ENCODE measurements at places on chromosomes 7 and 10. TPM values are rescaled to one million over a fixed set of nuclear protein-coding genes. Genes with fewer than 3 reads are reported as not detected.

CWF19L1 gene
- 27.2 TPM for polyA plus RNA-seq

TMEM225B gene
- polyA plus RNA-seq, result 1.7 TPM

EBLN1 gene
- polyA plus RNA-seq, result not detected

GATA3 gene
- polyA plus RNA-seq, result 118 TPM

MAGI2 gene
- polyA plus RNA-seq, result 34.3 TPM

GPR37 gene
- polyA plus RNA-seq, result 1.7 TPM

DNA sequence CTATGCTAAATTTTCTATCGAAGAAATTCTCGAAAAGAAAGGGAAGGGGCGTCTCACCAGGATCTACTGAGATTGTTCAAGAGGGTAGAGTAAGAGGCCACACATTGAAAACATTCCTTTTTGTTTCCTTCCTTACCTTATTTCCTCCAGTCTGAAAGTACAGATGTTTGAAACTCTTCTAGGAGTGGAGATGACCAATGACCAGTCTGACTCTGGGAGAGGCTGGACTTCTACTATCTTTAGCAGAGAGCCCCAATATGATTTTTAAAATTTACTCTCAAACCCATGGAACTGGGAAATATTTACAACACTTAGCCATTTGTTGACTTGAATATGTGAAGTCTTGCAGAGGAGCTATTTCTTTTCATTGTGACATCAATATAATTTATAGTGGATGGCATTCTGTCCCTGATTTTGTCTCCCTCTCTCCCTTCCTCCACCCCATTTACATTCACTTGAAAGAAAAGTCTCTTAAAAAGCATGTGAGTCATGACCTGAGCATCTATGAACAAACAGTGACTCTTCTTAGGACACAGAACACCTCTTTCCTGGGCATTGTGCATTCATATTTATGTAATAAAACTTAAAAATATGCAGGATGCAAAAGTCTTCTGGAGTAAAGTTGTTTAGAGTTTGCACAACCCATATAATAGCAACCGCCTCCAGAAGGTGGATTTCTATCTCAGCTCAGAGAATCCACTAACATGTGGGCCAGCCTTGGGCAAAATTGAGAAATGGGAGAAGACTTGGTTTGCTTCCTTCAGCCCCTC is 31.2 kb upstream of the BMPER start:
- no peak for DNase-seq

DNA sequence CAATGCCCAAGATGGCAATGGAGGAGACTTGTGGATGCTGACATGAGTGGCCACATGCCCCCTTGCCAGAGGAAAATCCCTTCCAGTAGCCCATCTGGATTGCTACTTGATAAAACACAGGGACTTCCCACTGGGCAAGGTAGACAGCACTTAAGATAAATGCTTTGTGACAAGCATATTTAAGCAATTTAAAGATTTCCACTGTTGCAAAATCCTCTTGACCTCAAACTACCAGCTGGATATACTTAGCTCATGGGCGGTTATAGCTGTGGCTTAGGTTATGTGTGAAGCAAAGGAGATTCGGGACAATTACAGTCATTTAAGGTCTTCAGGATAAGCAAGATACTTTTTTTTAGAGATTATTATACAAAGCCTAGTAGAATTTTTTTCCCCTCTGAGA is 238.1 kb downstream of the BMPER start:
- no peak for DNase-seq

GRCh38 chr10:108862676-108863350 is 1060.5 kb downstream of the XPNPEP1 start:
- no peak for DNase-seq

DNA sequence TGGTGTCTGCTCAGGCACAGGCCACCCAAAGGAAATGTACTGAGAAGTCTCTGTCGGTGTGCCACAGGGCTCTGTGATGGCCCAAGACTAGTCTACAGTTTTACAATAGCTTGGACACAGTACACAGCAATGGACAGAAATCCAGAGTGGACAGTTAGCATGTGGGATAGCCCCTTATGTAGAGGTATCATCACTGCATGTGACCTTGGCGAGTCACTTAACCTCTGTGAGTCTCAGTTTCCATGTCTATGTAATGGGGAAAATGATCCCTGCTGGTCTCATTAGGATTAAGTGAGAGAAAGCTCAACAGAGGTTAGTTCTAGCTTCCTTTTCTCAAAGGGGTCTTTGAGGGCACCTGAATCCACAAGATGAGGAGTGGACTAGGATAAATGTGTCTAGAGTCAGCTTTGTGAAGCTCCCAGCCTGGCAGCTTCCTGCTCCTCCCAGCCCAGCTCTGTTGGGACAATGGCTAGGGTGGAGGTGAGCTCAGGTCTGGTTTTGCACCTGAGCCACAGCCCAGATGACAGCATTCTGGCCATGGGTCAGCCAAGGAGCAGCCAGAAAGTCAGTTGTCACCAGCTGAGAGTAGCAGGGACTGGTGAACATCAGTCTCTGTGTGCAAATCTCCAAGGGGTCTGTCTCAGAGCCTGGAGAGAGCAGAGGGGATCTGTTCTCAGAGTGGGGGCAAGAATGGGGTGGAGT is 17.9 kb downstream of the CRHR2 start:
- DNase-seq, result no peak

DNA sequence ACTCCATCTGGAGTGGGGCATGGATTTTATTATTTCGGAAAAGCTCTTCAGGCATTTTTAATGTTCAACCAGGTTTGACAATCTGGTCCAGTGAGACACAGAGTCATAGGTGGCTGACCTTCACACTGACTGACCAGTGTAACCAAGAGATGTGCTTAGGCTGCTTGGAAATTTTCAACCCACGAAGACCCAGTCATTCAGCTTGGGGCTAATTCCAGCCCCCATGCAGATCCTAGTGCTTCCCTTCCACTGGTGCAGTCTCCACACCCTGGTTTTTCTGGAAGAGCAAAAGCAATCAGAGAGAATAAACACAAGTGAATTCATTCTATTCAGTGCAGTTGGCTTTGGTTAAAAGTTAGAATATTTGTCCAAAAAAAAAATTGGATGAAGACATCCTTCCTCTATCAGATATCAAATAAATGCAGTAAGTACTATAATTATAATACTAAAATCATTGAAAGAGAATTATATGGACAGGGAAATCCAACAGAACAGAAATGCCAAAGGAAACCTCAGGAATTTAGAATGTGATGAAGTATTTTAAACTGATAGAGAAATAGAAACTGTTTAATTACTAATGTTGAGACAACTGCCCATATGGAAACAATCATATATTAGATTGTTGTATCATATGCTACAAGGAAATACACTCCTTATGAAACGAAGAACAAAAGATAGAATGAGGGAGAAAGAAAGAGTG is 178.0 kb downstream of the NPSR1 start:
- no peak for DNase-seq

- no peak for DNase-seq
These were observed 20.7 kb downstream of the PDGFA start for GRCh38 chr7:498678-499641.

DNA sequence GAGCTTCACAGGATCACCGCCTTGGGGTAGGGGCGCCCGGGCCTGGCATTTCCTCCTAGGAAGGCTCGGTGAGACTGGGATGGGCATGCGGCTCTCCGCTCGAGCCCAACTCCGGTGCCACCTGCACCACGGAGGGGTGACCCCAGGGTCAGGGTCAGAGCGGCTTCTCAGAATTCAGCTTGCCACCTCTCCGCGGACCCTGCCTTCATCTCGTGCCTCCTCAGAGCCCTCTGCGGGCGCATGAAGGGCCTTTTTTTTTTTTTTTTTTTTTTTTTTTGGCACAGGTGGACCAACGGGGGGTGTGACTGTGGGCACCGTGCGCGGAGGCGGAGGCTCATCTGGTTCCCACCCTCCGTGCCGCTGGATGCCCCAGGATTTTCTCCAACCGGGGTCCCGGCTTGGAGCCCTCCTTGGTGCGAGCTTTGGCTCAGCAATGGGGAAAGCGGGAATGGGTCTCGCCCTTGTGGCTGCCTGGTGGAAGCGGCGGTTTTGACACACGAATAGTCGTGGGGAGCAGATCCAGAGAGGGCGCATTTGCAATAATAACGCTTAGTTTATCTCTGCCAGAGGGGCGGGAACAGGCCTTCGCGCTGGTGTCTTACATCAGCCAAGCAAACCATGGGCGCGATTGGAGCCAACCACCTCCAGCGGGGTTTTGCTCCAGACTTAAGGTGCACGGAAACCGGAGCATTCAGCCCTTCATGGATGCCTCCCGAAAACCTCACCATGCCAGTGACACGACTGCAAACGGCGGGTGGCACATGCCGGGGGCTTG is 5.0 kb upstream of the TNRC18 start:
- no peak for DNase-seq

DNA sequence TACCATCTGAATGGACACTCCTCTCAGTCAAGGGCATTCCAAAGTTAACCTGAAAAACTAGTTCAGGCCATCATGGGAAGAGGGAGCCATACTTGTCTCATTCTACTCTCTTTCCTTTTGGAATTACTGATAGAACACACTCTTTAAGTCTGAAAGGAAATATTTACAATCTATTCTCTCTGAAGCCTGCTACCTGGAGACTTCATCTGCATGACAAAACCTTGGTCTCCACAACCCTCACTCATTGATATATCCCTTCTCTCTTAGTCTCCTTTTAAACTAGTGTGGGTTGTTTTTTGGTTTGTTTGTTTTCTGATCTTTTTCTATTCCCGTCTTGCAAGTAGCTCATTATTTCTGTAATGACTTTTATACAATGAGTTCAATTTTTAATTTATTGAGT is 169.5 kb downstream of the C1GALT1 start:
- DNase-seq, result no peak

DNA sequence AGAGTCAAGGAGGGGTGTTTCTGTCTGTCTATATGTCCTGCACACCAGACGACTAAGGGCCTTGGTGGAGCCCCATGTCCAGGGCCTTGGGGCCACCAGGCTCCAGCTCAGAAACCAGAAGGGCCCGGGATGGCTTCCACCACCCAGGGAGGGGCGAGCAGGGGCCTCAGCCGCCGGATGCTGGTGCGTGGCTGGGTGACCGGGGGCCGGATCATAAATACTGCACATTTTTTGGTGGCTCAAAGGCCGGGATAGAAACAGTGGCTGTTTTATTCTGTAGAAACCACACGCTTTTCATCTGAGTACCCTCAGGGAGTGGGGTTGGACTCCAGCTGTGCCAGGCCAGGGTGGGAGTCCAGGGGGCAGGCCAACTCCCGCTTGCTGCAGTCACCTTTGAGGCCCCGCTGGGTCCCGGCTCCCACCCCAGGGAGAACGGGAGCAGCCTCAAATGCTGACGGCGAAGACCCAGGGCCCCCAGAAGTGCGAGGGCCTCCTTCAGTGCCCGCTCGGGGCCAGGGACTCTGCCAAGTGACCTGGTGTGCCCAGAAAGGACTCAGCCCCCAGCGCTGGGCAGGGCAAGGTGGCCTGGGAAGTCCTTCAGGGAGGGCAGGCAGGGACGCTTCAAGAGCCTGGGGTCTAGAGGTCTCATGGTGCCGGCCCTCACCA is 28.2 kb downstream of the PDGFA start:
- DNase-seq, result no peak

DNA sequence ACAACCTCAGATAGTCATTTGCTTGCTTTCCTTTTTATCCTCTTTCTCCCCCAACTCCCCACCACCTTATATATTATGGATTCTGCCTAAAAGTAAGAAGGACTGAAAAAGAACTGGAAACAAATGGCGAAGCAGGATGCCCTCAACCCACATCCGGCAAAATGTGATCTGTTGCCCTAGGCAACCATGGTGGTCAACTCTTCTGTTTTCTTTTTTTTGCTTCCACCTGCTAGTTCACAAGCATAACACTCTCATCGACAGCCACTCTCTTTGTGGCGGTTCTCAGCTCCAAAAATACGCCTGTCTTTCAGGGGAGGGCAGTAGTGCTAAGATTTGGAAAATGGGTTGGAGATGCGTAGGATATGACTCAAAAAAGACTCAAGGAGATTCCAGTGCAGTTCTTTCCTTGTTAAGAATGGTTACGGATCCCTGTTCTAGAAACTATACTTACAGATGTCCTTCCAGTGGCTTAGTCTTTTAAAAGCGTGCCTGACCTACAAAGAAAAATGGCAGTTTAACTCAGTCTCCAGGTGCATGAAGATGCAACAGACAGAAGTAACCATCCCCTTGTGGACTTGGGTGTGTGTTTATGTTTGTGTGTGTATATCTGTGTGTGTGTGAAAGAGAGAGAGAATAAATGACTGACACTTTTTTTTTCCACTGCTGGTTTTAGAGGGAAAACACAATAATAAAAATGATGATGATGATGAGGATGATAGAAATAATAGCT is 10.7 kb downstream of the APBB1IP start:
- no peak for DNase-seq

- no peak for DNase-seq
These were observed 6.8 kb upstream of the SPOCK2 start for GRCh38 chr10:72095195-72095594.

GRCh38 chr7:112520787-112521186 is 40.0 kb downstream of the LSMEM1 start:
- DNase-seq, result no peak

GRCh38 chr10:92366412-92367021 is 75.5 kb downstream of the MARCHF5 start:
- DNase-seq, result no peak

DNA sequence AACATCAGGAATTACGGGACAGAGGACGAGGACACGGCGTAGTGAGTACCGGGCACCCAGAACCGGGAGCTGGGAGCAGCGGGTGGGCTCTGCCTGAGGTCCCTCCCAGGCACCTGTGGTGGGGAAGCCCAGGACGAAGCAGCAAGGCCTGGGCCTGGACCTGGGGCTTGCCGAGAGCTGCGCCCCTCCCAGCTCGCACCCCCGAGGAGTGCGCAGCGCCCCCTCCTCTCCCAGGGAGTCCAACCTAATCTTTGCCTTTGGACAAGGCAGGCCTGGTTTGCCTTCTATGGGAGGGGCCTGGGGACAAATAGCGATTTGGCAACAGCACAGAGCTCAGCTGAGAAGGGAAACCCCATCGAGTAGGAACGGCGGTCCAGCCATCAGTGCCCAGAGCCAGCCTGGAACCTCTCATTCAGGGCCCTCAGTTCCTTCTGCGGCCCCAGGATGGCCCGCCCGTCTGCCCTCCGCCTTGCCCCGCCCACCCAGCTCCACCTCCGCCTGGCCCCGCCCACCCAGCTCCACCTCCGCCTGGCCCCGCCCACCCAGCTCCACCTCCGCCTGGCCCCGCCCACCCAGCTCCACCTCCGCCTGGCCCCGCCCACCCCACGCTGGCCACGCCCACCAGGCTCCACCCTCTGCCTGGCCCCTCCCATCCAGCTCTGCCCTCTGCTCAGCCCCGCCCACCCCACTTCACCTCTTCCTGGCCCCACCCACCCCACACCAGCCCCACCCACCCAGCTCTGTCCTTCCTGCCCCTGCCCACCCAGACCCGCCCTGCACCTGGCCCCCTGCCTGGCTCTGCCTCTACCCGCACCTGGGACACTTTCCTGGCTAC is 32.5 kb upstream of the KNDC1 start:
- no peak for DNase-seq

DNA sequence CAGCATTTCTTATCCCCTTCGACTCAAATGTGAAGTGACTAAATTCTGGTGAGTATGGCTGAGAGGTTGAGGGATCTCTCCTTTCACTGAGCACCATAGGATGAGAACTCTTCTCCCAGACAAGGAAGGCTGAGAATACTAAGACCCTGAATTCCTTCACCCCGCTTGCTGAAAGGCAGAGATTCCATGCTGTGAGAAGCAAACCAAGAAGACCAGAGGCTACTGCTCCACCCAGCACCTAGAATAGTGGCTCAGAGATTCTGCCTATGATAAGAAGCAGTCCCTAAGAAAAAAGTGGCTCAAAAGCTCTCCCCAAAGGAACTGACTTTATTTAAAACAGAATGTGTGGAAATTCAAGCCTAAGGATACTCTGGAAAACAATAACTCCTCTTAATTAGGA is 26.7 kb upstream of the WNT2 start:
- DNase-seq, result no peak

- DNase-seq, result no peak
These were observed 3.6 kb upstream of the GIMAP7 start for GRCh38 chr7:150511048-150511447.

Data from renal pelvis (tissue), 12 donors.